OCI-LY7 (cell line): ENCODE measurements at places on chromosomes 5 and 9.

GRCh38 chr9:96450613-96451528 is 902 bp downstream of the HABP4 start:
- DNase-seq, result peak; percentile 25

GRCh38 chr9:114282104-114282485 is 40.8 kb upstream of the ORM1 start:
- DNase-seq, result no peak

DNA sequence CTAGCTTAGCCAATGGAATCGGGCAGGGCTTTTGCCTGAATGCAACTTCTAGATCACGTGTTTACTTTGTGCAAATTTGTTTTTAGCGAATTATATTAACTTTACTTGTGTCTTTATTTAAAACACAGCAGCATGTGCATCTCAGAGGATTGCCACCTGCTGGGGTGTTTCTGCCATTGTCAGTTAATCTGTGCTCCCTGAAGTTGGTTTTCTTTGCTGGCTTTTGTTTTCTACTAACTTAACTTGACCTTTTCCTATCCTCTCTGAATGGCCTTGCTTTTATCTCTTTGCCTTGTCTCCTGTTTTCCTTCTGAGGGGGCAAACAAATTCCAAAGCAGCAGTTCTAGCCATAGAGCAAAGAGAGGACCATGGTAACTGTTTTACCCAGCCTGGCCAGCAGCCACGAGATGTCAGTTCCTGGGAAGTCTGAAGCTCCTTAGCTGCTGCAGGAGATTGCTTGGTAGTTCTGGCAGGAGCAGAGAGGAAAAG is 67.6 kb downstream of the ARHGEF28 start:
- peak; percentile 2 for DNase-seq

- no peak for DNase-seq
These were observed 27.3 kb upstream of the CFAP157 start for GRCh38 chr9:127679506-127679905.

DNA sequence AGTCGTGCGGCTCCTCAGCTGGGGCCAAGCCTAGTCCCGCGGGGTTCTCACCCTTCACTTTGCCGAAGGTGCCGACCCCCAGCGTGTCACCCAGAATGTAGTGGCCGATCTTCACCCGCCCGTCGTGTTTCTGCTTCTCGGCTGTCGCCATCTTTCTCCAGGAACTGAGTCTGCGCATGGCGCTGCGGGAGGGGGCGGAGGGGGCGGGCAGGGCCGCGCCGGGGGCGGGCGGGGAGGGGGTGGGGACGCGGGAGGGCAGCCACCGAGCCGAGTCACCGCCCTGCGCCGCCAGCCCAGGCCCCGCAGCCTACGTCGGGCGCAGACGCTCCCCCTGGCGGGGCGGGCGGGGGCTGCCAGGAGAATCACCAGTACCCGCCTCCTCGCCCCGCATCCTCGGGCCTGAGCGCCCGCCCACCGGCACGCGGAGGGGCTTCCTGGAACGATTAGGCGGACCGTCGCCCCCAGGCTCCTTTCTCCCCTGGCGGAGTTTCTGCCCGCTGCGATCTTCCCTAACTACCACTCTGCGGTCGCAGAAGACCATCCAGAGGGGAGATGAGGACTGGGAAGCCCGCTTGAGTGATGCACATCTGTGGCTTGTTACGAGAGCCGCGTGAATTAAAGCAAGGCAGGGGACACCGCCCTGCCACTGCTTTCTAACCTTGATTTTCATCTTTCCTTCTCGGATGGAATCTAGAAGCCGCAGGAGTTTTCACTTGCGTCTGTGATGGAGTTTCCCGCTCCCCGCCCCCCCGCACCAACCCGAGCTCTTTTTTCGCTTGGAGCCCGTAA is at the start of gene PRKAA1:
Gene PRKAA1, minus strand, starts transcription at position 363 of the 789 bp plus-strand sequence. Its CDS starts 185 bp downstream, at position 178.
- DNase-seq, result peak; percentile 89

GRCh38 chr9:71908825-71909224 is 2.2 kb downstream of the ABHD17B start:
- no peak for DNase-seq

DNA sequence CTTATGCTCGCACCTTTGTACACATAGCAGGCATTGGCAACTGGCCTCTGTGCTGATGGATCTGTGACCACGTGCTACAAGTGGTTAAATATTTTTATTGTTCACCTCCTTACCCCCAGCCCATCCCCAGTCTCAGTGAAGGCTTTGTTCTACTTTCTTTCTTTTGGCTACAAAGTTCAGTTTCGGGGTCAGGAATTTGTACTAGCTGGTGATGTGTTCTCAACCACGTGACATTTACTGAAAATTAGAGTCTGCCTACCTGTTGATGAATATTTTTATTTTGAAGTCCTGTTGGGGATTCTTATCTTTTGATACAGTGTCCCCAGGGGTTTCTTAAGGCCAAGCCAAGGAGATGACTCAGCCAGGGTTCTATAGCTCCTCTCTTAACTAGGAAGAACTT is 47.8 kb downstream of the C9orf57 start:
- no peak for DNase-seq

GRCh38 chr5:2522372-2522771 is 229.1 kb downstream of the IRX2 start:
- DNase-seq, result no peak

GRCh38 chr5:179408611-179409010 is 63.4 kb upstream of the ADAMTS2 start:
- DNase-seq, result no peak
